Mesothelial cell of epicardium (in vitro differentiated cells): ENCODE measurements at places on chromosomes 6 and 20. TPM values are rescaled to one million over a fixed set of nuclear protein-coding genes. Genes with fewer than 3 reads are reported as not detected.

Gene LY6G6C
- 0.89 to 1.4 TPM (median 1.3 TPM) in 3 replicates for total RNA-seq

Gene POPDC3
- total RNA-seq: 10.1 to 11.1 TPM (median 10.4 TPM) in 3 replicates

Gene MUC22
- not detected in 3 replicates for total RNA-seq

Gene OR2B6
- not detected in 3 replicates for total RNA-seq

DNA sequence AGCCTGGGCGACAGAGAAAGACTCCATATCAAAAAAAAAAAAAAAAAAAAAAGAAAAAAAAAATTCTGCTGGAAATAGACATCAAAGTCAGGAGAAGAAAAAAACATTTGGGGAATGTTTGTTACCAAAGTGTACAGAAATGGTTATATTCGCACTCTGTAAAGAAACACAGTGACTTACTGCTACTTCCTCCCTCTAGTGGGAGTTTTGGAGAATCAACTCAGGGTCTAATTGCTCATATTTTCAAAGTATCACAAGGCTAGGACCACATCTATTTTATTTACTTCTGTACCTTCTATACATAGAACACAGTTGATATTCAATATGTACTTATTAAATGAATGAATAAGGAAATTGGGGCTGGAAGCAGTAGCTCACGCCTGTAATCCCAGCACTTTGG is 24.4 kb downstream of the ARG1 start:
- no peak for DNase-seq

DNA sequence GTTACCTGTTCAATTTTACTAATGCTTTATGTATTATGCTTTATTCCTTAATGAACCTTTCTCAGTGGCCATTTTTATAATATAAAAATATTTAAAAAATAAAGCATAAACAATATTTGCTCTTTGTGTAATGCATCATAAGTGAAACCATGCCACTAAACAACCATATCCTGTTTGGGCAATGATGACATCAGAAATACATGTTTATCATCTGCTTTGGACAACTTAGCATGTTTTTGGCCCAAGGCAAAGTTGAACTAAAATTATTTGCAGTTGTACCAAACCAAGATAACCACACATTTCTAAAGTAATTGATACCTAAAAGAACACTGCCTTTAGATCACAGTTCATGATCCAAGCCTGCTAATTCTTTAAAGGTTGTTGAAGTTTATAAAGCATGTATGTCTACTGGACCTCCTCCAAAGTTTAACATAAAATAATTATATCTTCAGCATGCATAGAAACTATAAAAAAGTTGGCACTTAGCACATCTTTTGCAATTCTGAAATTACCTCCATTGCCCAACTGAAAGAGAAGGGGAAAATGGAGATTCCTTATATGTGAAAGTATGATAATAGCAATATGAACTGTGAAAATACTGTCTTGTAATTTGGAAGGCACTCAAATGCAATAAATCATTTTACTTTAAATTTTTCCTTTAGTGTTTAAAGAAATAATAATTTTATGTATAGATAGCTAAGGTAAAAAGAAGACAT is 325.6 kb upstream of the RUNX2 start:
- DNase-seq: no peak

DNA sequence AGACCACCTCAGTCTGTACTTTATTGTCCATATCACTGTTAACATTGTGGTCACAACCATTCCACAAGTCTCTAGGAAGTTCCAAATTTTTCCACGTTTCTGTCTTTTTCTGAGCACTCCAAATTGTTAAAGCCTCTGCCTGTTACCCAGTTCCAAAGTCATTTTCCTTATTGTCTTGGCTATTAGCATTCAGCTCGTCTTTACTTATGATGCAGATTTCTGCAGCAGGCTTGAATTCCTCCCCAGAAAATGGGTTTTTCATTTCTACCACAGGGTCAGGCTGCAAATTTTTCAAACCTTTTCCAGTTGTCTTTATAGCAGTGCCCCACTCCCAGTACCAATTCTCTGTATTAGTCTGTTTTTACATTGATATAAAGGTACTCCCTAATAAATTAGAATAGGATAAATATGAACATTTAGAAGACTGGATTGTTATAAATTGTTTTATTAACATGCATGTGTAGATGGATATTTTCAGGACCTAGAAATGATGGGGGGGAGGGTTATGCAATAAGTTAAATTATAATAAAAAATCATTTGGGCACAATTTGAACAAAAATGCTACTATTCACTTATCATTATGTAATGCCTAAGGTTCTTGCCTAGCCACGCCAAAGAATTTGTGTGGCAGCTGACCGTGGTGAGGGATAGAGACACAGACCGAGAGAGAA is 595.3 kb upstream of the ADGRB3 start:
- no peak for DNase-seq

- no peak for DNase-seq
Measured at GRCh38 chr20:50873585-50873984, 57.7 kb downstream of the ADNP start.

- DNase-seq: no peak
Measured at GRCh38 chr6:13352165-13352564, 23.8 kb upstream of the TBC1D7 start.

DNA sequence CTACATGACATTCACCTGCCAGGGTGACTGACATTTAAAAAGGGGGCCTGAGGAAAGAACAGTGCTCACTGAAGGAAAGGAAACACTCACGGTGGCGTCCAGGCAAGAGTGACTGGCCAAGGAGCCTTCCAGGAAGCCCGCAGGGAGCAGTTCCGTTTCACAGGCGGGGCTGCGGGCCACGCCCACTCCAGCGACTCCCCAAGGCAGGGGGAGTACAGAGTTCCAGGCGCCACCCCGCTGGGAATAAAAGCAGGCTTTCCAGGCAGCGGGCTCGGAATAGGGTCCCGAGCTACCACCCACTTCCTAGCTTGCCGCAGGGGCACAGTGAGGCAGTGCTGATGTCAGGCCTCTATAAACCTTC is 34.2 kb downstream of the PKIG start:
- no peak for DNase-seq
